Mucosa of gallbladder (tissue), 1 donor: ENCODE measurements at places on chromosomes 5 and 9. TPM values are rescaled to one million over a fixed set of nuclear protein-coding genes. Genes with fewer than 3 reads are reported as not detected.

The CA9 gene
- 777 TPM for total RNA-seq

The PLPP1 gene
- 146 TPM for total RNA-seq

The TPPP gene
- total RNA-seq, result 9.9 TPM

The PCDHAC1 gene
- 12.2 TPM for total RNA-seq

The CYSRT1 gene
- 0.78 TPM for total RNA-seq

The SPINK14 gene
- not detected for total RNA-seq

The HRH2 gene
- total RNA-seq, result 1.4 TPM

DNA sequence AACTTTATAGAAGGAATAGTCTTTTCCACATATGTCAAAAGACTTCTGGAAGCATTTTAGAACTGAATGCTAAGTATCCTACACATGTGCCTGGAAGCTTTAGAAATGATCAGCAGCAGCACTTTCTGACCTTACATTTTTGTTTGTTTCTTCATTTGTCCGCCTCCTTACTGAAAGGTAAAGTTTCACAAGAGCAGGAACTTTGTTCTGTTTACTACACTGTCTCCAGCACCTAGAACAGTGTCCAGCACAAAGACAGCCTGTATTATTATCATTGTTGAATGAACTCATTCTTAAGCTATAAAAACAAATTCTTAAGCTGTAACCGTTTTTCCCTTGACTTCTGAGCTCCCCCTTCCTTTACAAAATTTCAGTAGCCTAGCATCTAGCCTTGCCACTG lies 14.8 kb downstream of the PIP5K1B start:
- no peak for DNase-seq

DNA sequence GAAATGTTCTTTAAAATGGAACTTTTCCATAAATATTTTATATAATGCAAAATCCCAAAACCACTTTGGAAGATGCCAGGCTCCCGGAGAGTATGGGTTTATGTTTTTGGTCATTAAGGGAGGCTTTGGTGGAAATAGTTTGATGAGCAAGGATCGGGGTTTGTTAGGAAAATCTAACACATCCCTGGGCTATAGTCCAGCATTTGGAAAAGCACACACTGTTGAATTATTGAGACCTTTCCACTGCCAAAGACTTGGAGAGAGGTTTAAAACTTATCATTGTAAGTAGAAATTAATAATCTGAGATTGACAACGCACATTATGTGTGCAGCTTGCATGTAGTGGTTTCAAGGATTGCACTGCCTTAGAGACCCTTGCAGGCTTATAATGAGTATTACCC lies 156.3 kb downstream of the PARP8 start:
- DNase-seq, result no peak

GRCh38 chr9:93859431-93860215 lies 95.5 kb downstream of the BARX1 start:
- no peak for DNase-seq

- peak; percentile 22 for DNase-seq
Observed at GRCh38 chr9:98807070-98807813, at the start of gene GALNT12. Gene GALNT12, plus strand, starts transcription at chr9:98807670. Its CDS starts 29 bp downstream, at chr9:98807699.

GRCh38 chr5:93411716-93412115 lies 169.3 kb downstream of the NR2F1-AS1 start:
- no peak for DNase-seq

DNA sequence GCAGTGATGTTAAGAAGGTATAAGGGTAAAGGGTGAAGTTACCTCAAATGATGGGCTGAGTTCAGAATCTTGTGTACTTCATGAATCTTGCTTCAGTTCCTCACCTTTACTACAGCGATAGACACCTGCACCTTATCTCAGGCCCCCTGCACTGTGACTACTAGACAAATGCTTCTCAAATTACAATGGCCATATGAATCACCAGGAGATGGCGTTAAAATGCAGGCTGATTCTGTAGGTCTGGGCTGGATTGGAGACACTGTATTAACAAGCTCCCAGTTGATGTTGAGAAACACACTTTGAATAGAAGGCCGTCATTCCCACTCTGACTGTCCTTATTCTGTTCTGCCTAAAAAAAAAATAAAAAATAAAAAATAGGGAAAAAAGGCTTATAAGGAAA lies 29.8 kb downstream of the TARS1 start:
- DNase-seq, result peak; percentile 15

GRCh38 chr5:167296066-167296465 lies 995.4 kb upstream of the WWC1 start:
- DNase-seq, result no peak
